ENCODE measurements at places on chromosomes 2 and 18. TPM values are rescaled to one million over a fixed set of nuclear protein-coding genes. Genes with fewer than 3 reads are reported as not detected.
A peak's percentile ranks its signal among the peaks of the same experiment; 100 is the strongest.

- no peak for DNase-seq
- H3K27me3 ChIP-seq = no peaks in the 10 kb centered on the region
- H3K4me1 ChIP-seq = no peaks in the 10 kb centered on the region
- H3K4me3 ChIP-seq = no peak overlapping the region
- H3K36me3 ChIP-seq = no peaks in the 10 kb centered on the region
- no peak overlapping the region for H3K27ac ChIP-seq
Measured at GRCh38 chr18:25535495-25535894, 183.5 kb upstream of the ZNF521 start.

- H3K36me3 ChIP-seq = no peaks in the 10 kb centered on the region
- H3K27ac ChIP-seq = peak overlapping the region; percentile 41
- H3K4me1 ChIP-seq = no peaks in the 10 kb centered on the region
Measured at GRCh38 chr2:227817850-227818674, 4.4 kb downstream of the CCL20 start.

DNA sequence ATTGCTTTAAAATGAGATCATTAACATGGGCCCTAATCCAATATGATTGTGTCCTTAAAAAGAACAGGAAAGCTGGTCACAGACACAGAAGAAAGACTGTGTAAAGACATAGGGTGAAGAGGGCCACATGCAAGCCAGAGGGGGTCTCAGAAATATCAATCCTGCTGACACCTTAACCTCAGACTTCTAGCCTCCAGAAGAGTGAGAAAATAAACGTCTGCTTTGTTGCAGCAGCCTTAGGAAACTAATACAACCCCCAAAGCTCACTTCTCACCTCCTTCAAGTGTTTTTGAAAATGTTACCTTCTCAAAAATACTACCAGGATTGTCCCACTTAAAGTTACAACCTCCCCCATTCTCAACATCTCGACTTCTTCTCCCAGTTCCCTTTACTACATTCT lies 39.8 kb upstream of the SESTD1 start:
- H3K36me3 ChIP-seq = no peaks in the 10 kb centered on the region
- H3K27ac ChIP-seq = no peak overlapping the region
- no peaks in the 10 kb centered on the region for H3K27me3 ChIP-seq
- no peak for DNase-seq

DNA sequence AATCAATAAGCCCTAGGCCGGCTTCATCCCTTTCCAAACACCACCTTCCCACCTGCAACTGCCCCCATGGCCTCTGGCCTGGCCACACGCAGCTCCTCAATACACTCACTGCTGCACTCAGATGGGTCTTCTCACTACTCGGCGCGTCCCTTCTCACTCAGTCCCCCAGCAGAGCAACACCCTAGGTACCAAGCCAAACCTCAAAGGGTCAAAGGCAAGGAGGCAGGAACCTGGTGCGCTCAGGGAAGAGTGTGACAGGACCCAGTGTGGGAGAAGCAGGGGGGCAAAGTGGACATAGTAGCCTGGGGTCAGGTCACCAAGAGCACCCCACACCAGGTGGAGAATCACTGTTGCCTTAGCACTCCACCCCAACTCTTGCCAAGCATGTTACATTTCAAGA lies 90.6 kb downstream of the TTC32 start:
- H3K4me3 ChIP-seq = no peak overlapping the region
- no peaks in the 10 kb centered on the region for H3K27me3 ChIP-seq

Gene MOGAT1
- total RNA-seq = not detected

Gene SATB2
- total RNA-seq = 3.0 TPM

All from spleen (tissue), 13 donors.